ENCODE measurements at places on chromosomes 6 and 20. TPM values are rescaled to one million over a fixed set of nuclear protein-coding genes. Genes with fewer than 3 reads are reported as not detected.

Gene PRPH2
- total RNA-seq = not detected

Gene PRDM1
- 115 TPM for total RNA-seq

GRCh38 chr6:27669624-27670301 is 196.9 kb upstream of the ZNF184 start:
- DNase-seq = no peak

GRCh38 chr6:149933036-149933435 is 8.8 kb upstream of the ULBP2 start:
- no peak for DNase-seq
